ENCODE measurements at places on chromosomes 1 and 21.

DNA sequence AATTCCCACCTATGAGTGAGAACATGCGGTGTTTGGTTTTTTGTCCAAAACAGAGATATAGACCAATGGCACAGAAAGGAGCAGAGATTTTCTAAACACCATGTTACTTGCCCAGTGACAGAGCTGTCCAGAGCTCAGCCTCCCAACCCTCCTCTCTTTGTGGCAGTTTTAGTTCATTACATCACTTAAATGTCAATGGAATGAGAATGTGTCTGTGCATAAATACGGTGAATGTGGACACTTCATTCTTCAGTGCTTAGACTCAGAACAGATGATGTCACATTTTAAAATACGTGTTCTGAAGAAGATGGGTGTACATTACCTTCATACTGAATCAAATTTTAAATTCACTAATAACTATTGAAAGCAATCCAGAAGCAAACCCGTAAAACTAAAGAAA, 374.9 kb downstream of the DSCAM start:
- DNase-seq, result no peak

GRCh38 chr1:71039661-71040262, 7.9 kb downstream of the PTGER3 start:
- no peak for DNase-seq

DNA sequence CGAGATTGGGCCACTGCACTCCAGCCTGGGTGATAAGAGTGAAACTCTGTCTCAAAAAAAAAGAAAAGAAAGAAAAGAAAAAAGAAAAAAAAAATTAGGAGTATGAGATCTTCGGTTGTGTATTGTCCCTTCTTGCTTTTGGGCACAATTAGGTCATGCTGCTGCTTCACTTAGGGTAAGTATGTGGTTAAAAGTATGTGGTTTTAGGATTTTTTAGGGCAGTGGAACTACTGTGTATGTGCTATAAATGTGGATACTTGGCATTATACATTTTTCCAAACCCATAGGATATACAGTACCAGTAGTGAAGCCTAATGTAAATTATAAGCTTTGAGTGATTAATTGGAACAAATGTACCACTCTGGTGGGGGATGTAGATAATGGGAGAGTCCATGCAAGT, 31.2 kb downstream of the VANGL2 start:
- DNase-seq, result no peak

DNA sequence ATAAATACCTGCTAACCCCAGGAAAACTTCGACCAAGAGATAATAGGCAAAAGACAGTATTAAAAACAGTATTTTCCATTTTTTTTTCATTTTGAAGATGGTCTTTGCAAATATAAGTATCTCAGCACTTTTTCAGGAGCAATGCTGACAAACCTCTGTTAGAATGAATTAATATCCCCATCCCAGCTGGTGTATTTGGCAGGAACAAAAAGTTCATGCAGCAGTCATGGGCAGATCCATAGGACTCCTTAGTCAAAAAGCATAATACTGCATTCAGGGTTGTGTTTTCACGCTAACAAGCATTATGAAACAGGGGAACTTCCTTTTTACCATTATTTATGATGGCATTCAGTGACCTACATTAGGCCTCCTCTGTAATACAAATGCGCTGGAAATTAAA, 344.0 kb downstream of the ST6GALNAC3 start:
- no peak for DNase-seq

GRCh38 chr1:202148391-202148790, 3.9 kb upstream of the ARL8A start:
- DNase-seq, result no peak

- no peak for DNase-seq
Measured at GRCh38 chr1:178150610-178151009, 56.7 kb downstream of the RASAL2 start.

DNA sequence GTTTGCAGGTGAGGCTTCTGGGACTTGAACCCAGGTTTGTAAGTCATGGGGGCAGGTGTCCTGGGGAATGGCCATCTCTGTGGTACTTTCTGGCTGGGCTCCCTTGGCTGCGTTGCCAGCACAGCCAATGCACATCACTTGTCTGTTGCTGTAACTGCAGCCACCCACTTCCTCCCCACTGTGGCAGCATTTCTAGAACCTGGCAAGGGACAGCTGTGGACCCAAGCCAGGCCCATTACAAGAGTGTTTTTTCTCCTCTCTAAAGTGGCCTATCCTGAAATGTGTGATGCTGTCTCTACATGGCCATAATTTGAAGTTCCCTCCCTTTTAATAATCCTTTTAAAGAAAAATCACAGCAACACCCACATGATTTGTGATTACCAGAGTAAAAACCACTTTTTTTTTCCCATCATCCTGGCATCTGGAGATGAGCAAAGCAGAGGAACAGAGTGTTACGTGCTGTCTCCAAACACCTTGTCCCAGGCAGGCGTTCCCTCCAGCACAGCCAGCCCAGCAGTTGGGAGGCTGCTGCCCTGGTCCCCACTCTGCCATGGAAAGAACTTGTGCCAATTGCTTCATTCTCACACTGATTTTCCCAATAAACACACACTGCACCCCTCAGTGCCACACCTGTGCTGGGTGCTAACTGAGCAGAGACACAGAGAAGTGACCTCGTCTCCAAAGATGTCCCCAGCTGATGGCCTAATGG, 360.6 kb upstream of the USP24 start:
- DNase-seq, result no peak

DNA sequence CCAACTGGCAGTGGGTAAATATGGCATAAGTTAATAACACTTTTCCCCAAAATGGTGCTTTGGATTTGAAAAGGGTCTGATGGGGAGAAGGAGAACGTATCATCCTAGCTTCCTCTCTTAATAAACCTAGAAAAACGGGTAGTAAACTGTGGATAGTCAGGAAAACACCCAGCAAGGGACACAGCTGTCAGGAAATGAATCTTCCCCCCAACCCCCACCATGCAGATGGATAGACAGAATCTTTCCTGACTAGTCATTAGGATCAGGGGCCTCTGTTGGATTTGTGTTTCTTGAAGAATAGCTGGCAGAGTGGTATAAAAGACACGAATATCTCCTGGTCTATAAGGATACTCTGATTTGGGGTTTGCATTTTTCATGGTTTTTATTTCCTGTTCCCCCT, 22.5 kb upstream of the LAX1 start:
- no peak for DNase-seq

Data from iPS DF 6.9 (cell line).